Uterus (tissue), 4 donors: ENCODE measurements at places on chromosomes 16 and 17. TPM values are rescaled to one million over a fixed set of nuclear protein-coding genes. Genes with fewer than 3 reads are reported as not detected.

PROCA1 gene
- 3.6 TPM for total RNA-seq

SGCA gene
- total RNA-seq = not detected

TP53TG3C gene
- not detected for total RNA-seq

LUC7L gene
- 75.8 TPM for total RNA-seq

MPV17L gene
- total RNA-seq = 14.9 TPM
